ENCODE measurements at places on chromosomes 16 and 17.

- no peak for DNase-seq
Measured at GRCh38 chr16:65772134-65772732, 594.3 kb upstream of the CDH5 start.

- DNase-seq, result no peak
Measured at GRCh38 chr16:89237733-89238132, 20.2 kb downstream of the ZNF778 start.

- DNase-seq, result no peak
Measured at GRCh38 chr16:81520151-81520470, 75.5 kb downstream of the CMIP start.

- no peak for DNase-seq
Measured at GRCh38 chr16:52832771-52833170, 219.9 kb downstream of the CHD9NB start.

DNA sequence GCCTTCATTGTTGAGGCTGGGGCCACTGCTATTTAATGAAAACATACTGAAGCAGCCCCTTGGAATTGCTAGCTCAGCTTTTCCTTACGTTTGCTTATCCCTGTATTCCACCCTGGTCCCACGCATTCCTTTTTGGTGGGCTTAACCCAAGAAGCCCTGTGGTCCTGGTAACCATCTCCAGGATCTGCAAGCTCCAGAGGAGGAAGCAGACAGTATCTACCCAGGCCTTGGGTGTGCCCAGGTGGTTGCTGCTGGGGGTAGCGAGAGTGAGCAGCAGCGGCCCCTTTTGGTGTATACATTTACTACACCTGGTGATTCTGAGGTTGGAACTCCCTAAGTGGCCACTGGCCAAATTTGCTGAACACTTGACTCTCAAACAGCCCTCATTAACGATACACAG is 97.7 kb downstream of the CBLN1 start:
- DNase-seq, result peak; percentile 59

GRCh38 chr17:48322060-48322459 is 108.0 kb downstream of the SKAP1 start:
- no peak for DNase-seq

DNA sequence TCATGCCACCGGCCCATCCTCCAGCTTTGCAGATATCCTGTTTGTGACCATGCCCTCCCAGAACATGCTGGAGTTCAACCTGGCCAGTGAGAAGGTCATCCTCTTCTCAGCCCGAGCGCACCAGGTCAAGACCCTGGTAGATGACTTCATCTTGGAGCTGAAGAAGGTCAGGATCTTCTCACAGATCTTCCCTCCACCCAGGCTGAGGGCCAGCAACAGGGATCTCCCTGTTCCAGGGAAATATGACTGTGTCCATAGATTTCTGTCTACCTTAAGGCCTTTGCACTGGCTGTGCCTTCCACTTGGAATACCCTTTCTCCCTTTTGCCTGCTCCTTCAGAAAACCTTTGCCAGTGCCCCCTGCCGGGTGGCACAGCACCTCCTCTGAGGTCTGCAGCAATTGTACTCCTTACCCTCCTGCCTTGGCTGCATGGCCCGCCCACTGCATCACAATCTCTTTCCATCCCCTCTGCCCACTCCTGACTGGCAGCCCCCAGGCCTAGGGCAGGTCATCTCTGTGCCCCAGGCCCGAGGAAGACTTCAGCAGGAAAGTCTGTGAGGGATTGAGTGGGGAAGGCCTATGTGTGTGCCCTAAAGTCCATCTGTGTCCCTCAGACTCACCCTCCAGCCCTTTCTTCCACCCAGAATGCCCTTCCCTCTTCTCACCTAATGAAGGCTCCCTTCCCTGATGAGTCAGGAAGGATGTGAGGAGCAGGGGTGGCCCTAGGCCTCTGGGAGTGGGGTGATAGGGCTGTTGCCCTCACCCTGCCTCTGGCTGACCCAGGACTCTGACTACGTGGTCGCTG is 27.3 kb upstream of the ALKBH5 start:
- DNase-seq, result no peak

DNA sequence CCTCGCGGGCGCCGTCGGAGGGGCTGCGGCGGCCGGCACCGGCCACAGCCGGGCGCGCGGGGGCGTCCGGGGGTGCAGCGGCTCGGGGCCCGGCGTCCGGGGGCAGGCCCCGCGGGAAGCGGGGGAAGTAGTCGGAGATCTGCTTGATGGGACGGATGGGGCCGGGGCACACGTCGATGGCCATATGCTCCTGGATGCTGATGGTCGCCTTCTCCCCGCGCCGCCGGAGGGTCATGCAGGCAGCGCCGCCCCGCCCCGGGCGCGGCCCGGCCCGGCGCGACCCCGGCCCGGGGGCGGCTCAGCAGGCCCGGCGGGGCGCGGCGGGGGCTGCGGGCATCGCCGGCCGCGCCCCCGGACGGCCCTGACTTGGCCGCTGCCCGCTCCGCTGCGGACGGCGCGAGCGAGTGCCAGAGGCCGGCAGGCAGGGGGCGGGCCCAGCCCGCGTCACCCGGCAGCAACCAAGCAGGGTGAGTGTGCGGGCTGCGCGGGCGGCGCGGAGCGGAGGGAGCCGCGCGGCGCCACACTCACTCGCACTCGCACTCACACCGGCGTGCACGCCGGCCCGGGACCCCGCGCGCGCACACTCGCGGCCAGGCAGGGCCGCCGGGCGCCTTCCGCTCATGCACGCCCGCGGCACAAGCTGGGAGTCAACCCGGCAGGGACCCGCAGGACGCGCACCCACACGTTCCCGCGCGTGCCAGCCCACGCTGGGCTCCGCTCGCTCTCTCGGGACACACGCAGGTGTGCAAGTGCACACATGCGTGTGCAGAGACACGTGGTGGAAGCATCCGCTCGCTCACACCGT is at the start of gene DOC2B:
Gene DOC2B (minus strand): TSS at position 406 of the 805 bp plus-strand sequence. CDS start 171 bp downstream, at position 235.
- peak; percentile 41 for DNase-seq

- DNase-seq, result no peak
Measured at GRCh38 chr17:896454-896853, 83.1 kb downstream of the NXN start.

DNA sequence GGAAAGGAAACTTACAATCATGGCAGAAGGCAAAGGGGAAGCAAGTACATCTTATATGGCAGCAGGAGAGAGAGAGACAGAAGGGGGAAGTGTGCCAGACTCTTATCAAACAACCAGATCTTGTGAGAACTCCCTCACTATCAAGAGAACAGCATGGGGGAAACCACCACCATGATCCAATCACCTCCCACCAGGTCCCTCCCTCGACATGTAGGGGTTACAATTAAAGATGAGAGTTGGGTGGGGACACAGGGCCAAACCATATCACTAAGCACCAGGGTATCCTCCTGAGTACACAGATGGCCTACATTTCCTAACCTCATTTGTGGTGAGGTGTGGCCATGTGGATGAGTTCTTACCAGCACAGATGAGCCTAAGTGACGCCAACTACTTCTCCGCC is 348.6 kb upstream of the ZFHX3 start:
- no peak for DNase-seq

DNA sequence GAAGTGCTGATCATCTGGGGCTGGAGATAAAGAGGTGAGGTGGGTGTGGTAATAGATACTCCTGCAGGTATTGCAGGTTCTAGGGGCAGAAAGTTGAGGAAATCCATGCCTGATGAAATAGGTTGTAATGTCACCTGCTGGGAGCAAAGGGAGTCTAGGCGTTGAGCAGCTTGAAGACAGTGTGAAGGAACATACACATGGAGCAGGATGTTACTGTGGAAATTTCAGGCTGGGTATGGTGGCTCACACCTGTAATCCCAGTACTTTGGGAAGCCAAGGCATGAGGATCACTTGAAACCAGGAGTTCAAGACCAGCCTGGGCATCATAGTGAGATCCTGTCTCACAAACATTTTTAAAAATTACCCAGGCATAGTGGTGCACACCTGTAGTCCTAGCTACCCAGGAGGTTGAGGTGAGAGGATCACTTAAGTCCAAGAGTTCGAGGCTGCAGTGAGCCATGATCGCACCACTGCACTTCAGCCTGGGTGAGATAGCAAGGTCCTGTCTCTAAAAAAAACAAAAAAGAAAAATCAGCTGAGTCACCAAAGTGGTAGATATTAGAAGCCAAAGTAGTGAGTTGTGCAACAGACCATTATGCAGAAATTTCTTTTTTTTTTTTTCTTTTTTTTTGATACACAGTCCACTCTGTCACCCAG is 9.1 kb upstream of the CRYBA1 start:
- DNase-seq, result no peak

- DNase-seq, result no peak
Measured at GRCh38 chr16:55116165-55116920, 185.7 kb downstream of the IRX5 start.

All from endothelial cell (in vitro differentiated cells).